Stimulated activated CD4-positive, alpha-beta T cell treated with anti-CD3 and anti-CD28 coated beads, Interleukin-12 subunit alpha, Interleukin-12 subunit beta, amount 100 ng/mL, for 4 hours (primary cell): ENCODE measurements at places on chromosomes 6 and 20.

- DNase-seq, result no peak
These were observed 115.6 kb downstream of the KHDC1L start for GRCh38 chr6:73109659-73110058.

DNA sequence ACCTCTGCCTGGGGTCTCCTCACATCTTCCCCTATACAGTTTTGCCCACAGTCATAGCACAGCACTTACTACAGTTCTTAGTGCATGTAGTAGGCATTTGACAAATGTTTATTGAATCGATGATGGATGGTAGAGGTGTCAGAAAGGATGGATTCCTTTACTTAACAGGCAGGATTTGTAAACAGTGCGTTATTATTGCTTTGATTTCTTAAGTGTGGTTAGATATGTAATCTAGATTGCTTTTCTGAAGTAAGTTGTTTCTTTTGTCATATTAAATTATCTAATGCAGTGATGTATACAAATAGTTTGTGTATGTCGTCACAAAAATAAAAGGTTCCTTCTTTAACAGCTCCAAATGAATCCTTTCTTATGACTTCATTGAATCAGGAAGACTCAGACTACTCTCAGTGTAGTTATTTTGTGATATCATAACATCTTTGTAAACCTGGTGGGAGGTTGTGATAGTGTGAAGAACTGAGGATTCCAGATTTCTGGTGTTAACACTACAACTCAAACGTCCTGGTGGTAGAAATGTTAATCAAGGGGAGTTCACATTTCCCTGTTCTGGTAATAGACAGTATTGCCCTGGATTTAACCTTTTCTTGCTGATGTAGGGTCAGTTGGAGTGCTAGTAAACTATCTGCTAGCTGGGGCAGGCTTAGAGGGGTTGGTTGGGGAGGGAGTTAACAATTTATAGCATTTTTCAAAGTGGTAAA, 87.7 kb downstream of the HIVEP1 start:
- no peak for DNase-seq

- no peak for DNase-seq
These were observed 853.6 kb downstream of the C6orf118 start for GRCh38 chr6:164455835-164456234.

DNA sequence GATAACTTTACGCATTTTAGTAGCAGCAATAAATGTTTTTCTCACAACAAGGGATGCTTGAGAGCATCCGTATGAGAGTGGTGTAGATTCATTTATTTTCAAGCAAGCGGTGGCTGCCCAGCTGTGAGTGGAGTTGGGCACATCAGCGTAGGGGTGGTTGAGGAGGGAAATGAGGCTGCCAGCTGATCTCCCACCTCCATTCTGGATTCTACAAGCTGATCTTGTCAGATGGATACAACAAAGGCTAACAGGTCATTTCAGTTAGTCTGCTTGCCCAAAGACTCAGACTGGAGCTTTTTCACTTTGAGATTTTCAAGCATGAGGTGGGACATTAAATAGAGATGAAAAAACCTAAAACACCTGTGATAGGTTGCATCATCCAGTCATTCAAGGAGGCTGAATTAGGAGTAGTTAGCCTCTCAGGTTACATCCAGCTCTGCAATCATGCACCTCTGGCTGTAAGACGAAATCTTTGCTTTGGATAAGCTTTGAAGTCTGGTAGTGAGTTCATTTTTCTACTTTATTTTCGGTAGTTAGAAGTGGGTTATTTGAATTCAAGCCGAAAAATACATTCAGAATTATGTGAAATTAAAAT, 1.9 kb upstream of the BACH2 start:
- DNase-seq, result no peak

- DNase-seq, result no peak
These were observed 8.2 kb upstream of the SLC2A12 start for GRCh38 chr6:134060491-134061106.
